Nucleus accumbens (tissue), 56 donors: ENCODE measurements at places on chromosomes 2 and 18.

DNA sequence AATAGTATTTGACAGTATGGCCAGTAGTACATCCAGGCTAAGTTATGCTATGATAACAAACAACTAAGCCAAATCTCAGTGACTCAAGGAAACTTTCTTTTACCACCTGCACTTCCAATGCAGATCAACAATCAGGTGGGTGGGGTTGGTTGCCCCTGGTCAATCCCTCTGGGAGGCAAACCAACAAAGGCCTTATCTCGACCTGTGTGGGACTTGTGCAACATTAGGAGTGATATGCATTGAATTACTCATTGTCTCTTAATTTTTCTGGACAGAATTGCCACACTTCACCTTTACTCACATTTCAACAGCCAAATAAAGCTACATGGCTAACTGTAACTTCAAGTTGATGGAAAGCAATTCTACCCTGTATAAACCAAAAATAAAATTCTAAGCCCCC, 1049.3 kb upstream of the CDH2 start:
- no peak for DNase-seq

DNA sequence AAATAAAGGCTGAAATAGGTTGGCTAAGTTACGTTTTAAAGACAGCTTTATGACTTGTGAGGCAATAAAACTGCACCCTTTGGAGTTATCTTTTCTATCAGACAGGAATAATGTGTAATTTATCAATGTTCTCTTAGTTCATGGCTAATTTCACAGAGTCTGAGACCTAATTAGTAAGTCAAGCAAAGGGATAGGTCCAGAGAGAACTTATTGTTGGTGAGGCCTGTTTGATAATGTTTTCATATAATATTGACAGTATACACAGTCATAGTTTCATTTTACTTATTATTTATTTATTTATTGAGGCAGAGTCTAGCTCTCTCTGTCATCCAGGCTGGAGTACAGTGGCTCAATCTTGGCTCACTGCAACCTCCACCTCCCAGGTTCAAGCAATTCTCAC, 1.9 kb upstream of the IL36RN start:
- no peak for DNase-seq

DNA sequence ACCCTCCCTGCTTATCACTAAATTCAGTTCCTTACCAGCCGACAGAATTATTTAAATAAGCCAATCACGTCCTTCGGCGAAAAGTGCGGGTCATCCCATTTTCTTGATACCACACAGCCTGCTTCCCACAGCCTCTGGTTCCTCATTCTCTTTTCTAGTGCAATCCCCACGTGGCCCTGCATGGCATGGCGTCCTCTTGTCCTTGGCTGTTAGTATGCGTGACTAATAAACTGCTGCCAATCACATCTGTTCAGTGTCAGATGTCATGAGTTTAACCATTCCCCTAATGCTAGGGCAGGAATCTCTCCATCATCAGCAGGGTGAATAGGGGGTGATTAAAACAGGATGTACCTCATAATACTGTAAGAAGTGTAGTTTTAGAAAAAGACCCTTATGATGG, 62.8 kb upstream of the TSPYL6 start:
- DNase-seq, result no peak

GRCh38 chr2:112582314-112582746, 2.1 kb upstream of the CHCHD5 start:
- no peak for DNase-seq

GRCh38 chr2:3628800-3629199, 29.2 kb upstream of the ALLC start:
- DNase-seq, result no peak

- DNase-seq, result no peak
These were observed 161.5 kb downstream of the TGIF1 start for GRCh38 chr18:3611313-3612090.

- no peak for DNase-seq
These were observed 164.7 kb downstream of the GRB14 start for GRCh38 chr2:164456619-164457018.
